ENCODE measurements at places on chromosomes 13 and 19.

DNA sequence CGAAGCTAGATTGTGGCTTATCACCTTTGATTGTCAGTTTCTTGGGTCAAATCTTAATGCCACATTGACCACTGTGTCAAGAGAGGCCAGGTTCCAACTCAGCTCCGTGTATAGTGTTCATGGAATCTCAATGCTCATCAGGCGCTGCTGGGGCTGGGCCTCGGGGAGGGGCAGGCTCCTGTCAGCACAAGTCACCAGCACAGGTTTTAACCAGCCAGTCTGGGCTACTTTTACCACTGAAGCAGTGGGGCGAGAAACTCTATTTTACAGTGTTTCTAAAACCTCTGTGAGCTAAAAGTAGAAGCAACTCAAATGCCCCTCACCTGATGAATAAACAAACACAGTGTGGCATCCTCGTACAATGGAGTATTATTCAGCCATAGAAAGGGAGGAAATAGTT, 118.7 kb upstream of the GJB6 start:
- DNase-seq: no peak

GRCh38 chr19:4088975-4089374, 22.3 kb upstream of the ZBTB7A start:
- peak; percentile 18 for DNase-seq

GRCh38 chr19:34364830-34365462, at the start of gene GPI:
Gene GPI, plus strand, starts transcription at chr19:34365196. Its CDS starts 71 bp downstream, at chr19:34365267.
- DNase-seq: peak; percentile 70

DNA sequence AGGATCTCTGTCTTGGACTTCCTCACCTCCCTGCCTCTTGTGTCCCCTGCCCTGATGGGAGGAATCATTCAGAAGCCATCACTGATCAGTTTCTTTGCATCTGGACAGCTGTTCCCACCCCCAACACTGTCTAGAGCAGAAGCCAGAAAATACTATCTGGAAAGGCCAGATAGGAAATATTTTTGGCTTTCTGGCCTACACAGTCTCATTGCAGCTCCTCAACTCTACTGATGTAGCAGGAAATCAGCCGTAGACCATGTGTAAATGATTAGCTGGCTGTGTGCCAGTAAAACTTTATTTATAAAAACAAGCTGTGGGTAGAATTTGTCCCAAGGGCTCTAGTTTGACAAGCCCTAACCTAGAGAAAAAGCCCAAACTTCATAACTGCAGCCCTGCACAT, 5.6 kb downstream of the SIGLEC7 start:
- DNase-seq: no peak

GRCh38 chr13:109869312-109870237, 83.2 kb upstream of the IRS2 start:
- DNase-seq: peak; percentile 8

DNA sequence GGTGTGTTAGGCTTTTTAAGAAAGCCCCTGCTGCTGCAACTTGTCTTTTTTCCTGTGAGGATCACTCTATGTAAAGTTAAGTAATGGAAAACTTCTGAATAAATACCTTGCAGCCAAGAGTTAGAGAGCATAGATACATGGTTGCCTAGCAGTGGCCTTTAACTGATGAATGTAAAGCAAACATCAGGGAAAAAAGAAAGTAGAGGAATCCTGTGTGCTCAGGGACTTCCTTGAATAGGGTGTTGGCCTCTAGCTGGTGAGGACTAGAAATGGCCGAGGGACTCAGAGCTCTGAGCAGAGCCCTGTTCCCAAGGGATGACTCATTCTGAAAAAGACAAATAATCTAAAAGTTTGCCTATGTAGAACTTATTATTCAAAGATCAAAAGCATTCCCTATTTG, 135.7 kb downstream of the MIPEP start:
- no peak for DNase-seq

DNA sequence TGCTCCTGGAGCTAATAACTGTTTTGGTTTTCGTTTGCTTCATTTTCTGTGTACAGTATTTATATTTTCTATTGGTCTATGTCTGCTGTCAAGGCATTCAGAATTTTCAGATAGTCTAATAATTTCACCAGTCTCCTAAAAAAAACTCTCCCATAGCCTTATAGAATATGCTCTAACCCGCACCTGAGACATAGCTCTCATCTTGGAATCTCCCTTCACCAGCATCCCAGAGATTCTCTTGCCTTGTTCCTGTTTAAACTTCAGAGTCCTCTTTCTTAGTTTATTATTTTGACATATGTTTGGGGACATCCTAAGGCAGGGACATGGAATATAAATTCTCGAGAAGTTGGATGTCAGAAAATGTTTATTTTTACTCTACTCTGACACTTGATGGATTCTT, 58.3 kb upstream of the MED4 start:
- no peak for DNase-seq

DNA sequence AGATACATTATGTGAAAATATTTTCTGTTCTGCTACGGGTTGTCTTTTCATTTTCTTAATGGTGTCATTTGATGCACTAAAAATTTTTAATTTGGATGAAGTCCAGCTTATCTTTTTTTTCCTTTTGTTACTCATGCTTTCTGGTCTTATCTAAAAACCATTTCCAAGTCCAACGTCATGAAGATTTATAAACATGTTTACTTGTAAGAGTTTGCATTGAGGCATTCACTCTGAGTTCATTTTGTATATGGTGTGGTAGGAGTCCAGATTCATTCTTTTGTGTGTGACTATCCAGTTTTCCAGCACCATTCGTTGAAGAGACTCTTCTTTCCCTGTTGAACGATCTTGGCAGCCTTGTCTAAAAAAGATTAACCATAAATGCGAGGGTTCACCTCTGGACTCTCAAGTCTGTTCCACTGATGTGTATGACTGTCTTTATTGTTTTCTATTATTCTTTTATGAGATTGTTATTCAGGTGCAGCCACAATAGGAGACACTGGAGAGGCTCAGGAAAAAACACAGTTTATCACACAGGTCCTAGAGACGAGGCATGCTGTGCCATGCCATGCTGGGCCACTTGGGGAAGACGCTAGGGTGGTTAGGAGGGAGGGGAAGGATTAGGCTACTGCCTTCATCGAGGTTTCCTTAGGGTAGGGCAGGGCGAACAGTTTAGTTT, 35.0 kb downstream of the NAA16 start:
- no peak for DNase-seq

GRCh38 chr13:73025217-73026012, 33.4 kb upstream of the KLF5 start:
- no peak for DNase-seq

- no peak for DNase-seq
These were observed 7.3 kb upstream of the SBK3 start for GRCh38 chr19:55552620-55553019.

DNA sequence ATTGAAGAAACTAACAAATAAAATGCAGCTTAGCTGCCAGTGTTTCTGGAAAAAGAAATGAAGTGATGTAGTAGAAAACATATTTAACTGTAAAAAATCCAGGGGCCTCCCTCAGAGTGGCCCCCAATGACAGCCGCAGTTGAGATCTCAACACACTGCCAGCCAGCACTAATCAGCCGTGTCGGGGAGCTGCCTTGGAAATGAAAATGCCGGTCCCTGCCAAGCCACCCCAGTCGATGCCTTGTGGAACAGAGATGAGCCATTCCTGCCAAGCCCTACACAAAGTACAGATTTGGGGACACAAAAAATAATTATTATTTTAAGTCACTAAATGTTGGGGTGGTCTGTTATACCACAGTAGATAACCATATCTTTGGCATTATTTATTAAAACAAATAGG, 1342.4 kb downstream of the EFNB2 start:
- DNase-seq: no peak

- no peak for DNase-seq
These were observed 11.3 kb upstream of the MKNK2 start for GRCh38 chr19:2062389-2062729.

GRCh38 chr19:47508721-47509120, 6.1 kb downstream of the NAPA start:
- DNase-seq: no peak

DNA sequence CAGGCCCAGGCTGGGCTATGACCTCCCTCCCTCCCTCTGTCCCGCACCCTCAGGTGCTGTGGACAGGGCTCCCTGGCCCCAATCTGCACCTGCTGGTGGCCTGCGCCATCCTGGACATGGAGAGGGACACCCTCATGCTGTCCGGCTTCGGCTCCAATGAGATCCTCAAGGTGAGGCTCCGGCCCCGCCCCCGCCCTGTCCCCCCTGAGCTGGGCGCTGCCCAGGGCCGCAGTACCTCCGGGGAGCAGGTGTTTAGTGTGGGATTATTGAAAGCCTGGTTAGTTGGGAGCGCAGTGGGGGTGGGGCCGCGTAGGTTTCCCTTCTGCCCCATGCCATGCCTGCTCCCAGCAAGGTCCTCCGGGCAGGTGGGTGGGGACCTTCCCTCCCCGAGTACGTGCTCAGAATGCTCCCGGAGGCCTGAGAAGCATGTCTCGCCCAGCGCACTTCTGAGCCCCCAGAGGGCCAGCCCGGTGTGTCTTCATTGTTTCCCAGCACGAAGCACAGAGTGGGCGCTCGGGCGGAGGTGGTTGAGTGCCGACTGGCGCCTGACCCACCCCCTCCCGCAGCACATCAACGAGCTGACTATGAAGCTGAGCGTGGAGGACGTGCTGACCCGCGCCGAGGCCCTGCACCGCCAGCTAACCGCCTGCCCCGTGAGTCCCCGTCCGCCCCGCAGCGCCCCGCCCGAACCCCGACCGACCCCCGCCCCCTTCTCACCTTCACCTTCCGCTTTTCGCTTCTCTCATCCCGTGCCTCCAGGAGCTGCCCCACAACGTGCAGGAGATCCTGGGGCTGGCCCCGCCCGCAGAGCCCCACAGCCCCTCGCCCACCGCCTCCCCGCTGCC, 8.8 kb downstream of the IL4I1 start:
- DNase-seq: no peak

DNA sequence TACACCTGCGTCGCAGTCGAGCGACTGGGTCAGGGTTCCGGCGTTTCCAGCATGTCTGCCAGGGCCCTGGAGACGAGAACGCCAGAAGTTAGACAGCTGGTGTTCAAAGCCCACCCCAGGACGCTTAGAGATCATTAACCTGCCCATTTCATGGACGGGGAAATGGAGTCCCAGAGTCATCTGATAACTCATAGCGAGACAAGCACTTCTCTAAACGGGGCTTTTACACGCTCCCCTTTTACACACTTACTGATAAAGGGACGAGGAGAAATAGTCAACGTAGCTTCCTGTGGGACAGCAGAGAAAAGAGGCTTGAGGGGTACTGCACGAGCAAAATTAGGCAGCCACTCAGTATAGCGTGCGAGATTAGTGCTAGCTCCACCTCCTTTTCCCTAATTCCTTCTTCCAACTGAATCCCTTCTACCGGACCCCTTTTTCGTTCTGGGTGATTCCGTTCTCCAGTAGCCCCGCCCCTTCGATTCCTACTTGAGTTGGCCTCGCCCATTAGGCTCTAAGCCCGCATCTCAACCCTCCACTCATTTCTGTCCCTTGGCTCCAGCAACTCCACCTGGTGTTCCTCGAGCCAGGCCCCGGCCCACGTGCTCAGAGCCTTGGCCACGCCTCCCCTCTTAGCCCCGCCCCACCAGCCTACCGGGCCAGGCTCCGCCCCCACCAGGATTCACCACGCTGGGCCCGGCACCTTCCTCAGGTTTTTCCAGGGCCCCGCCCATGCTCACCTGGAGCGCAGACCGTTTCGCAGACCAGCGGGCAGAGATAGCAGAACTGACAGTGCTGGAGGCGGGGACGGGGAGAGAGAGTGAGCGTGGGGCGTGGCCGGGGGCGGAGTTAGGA, 3.7 kb downstream of the HRC start:
- no peak for DNase-seq

- no peak for DNase-seq
These were observed 66.9 kb downstream of the ING1 start for GRCh38 chr13:110780422-110780821.

GRCh38 chr13:110290826-110291225, 16.1 kb downstream of the COL4A1 start:
- no peak for DNase-seq

DNA sequence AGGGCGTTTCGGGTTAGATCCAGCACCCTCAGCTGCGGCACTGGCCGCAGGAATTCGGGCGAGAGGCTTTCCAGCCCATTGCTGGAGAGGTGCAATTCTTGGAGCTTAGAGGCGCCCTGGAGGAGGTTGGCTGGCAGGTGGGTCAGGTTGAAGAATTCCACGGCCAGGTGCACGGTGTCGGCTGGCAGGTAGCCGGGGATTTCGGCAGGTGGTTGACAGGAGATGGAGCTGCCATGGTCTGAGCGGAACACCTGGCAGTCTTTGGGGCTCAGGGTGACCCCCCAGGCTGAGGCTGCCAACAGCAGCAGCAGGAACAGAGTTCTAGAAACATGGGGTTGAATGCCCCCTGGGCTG, 1.3 kb downstream of the LRG1 start:
- no peak for DNase-seq

- no peak for DNase-seq
These were observed 120.6 kb upstream of the IRS2 start for GRCh38 chr13:109906976-109907375.

DNA sequence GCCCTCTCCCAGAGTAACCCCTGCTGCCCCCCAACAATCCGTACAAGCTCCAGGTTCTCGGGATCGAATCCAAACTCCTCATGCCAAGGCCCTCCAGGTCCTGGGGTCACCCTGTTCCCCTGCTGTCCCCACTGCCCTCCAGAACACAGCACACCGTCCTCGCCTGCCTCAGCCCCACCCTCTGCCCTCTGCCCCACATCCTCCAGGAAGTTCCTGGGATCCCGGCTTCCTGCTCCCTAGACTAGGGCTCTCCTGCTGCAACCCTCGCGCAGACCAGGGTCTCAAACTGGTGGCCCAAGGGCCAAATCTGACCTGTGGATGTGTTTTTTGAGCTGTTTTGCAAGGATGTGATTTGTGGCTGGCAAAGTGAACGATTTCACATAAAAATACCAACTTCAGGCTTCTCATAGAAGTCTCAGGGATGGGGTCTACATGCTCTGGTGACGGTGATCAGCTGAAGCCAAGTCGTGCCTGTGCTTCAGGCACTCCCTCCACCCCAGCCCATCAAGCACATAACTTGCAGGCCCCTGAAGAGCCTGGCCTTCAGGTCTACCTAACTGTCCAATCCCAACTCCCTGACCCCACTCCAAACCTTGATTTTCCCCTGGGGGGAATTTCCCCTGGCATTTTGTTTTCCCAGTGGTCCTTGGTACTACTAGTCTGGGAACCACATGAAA, 1.8 kb downstream of the RABAC1 start:
- no peak for DNase-seq

DNA sequence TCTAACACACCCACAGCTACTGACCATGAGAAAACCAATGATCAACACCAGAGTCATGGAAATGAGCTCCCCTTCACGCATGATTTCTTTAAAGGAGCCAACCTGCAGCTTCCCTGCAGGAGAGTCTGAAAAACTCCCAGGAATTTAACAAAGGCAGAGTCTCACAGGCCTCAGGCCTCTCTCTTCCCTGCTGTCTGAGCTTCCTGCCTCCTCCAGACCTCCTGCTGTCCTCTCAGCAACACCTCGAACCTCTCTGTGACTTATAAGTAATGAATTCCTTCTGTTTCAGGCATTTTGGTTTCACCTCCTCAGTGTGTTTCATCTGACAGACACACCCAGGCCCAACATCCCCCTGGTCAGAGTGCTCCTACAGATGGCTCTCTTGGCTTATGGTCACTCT, 1044.4 kb downstream of the UQCRFS1 start:
- DNase-seq: no peak

DNA sequence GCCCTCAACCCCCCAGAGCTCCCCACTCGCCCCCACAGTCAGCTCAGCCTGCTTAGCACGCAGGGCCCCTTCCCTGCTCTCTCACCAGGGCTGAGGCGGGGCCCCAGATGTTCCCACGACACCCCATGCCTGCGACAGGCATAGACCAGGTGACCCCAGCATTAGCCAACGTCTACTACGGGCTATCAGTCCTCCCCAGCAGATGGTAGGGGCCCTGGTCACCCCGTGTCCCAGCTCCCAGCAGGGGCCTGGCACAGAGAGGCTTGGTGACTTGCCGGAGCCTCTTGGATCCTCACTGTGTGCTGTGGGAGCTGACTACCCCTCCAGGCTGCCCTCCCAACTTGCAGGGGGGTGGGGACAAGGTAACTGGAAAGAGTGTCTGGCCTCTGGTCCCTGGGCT, 80.6 kb downstream of the KDM4B start:
- DNase-seq: no peak

Data from stimulated activated CD8-positive, alpha-beta memory T cell treated with anti-CD3 and anti-CD28 coated beads, Interleukin-15, amount 100 ng/mL, for 48 hours (primary cell).